Stimulated activated CD8-positive, alpha-beta memory T cell treated with anti-CD3 and anti-CD28 coated beads, Interleukin-7, amount 100 ng/mL, for 48 hours (primary cell): ENCODE measurements at places on chromosomes 11 and 22.

DNA sequence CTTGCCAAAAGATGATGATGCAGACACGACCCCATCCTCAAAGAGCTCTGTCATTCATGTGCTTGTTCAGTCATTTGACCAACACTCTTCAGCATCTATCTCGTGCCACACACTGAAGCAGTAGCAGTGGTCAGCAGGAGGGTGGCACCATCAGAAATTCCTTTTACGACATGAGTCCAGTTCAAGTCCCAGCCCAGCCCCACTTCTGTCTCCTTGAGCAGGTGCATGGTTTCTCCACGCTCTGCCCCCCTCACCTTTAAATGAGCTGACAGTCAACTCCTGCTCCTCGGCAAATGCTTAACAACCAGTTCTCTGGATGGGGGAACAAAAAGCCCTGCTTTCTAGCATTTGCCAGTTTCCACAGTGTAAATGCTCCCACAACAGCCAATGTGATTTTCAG is 60.9 kb downstream of the SYN3 start:
- DNase-seq, result no peak

DNA sequence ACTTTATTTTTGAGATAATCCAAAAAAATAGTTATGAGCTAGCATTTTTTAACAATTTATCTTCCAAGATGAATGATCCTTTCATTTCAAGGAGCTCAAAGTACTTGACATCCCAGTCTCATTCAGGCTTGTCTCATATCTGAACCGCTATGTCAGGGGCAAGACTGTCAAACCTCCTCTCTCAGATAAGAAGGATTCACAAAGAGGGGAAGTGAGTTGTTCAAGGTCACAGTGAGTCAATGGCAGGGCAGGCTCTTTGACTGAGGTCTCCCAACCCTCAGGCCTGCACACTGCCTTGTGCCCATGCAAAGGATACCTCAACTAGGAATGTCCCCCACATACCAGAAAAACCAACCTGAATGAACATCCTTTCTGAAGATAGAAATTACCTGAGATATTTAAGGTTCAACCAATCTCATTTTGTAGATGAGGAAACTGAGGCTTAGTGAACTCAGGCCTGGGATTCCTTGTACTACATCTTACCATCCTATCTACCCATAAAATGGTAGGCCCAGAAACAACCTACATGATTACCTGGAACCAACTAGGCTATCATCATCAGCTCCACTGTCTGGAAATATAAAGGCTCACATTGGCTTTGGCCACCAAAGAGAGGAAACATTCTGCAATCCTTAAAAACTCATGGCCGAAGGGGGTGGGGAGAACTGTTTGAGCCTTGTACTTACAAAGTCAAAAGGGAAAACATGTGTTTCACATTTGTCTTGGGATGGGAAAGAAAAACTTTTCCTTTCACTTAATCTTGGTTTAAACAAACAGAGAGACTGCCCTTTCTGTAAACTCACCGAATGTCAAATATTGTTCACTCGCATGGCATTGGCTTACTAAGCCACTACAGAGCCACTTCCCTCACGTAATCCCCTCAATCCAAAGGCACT is 51.1 kb downstream of the LIF start:
- DNase-seq, result no peak

- no peak for DNase-seq
Measured at GRCh38 chr11:70952191-70952590, 300.2 kb downstream of the SHANK2 start.

DNA sequence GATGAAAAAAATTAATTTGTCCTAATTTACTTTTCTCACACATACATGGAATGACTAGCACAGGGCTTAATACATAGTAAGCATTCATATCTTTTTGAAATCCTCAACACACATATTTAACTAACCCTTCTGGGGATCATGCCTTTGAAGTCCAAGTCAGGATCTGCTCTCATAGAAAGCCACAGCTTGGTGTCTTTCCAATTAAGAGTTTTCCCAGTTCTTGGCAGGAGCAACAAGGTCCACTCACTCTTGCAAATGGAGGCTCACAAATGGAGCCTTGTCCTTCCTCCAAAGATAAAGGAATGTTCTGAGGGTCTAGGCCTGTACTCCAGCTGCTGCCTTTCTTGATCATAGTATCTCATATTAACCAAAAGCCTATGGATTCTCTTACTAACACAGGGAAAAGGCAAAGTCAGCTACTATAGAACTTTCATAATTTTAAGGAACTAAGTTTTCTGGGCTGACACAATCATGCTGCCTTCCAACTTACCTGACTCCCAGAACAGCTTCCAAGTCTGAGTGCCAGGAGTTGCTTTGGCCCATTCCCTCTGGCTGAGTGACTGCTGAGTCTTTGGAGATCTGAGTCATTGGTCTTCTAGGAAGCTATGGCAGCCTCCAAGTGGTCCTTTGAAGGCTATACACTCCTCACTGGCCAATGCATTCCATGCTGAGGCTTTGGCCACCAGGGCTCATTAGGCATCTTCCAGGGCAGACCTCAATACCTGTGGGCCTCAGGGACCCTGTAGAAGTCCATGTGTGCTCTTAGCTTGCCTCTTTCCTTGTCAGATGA is 25.8 kb upstream of the NUCB2 start:
- no peak for DNase-seq

DNA sequence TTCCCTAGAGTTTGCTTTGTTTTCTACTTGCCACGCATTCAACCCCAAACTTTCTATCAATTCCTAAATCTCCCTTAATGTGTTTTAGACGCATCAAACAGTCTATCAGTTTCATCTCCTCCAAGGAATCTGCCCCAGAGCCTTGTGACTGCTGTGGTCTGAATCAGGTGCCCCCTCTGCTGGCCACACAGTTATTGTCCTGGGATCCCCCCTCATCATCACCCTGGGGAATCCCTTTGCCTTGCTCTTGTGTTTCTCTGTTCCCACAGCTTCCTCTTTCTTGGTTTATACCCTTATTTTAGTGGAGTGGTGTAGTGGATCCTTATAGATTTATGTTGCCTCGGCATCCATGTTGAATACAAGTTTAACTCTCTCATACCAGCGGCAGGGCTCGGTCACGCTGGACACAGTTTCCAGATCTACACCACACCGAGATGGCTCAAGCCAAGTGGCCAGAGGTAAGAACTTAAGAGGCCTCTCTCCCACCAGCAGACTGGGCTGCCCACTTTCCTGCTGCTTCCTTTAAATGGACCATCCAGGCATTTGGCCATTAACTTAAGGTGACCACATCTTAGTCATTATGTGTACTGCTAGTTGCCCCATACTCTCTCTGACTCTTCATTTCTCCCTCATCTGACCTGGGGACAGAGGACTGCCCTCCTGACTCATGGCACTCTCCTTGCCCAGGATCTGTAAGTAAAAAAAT is 8.2 kb downstream of the UPB1 start:
- DNase-seq, result peak; percentile 39

- no peak for DNase-seq
Measured at GRCh38 chr11:1963864-1964263, 16.7 kb downstream of the MRPL23 start.

GRCh38 chr22:37421468-37421877 is 5.8 kb downstream of the ELFN2 start:
- no peak for DNase-seq

GRCh38 chr11:94305146-94305545 is 766 bp downstream of the IZUMO1R start:
- DNase-seq, result no peak

DNA sequence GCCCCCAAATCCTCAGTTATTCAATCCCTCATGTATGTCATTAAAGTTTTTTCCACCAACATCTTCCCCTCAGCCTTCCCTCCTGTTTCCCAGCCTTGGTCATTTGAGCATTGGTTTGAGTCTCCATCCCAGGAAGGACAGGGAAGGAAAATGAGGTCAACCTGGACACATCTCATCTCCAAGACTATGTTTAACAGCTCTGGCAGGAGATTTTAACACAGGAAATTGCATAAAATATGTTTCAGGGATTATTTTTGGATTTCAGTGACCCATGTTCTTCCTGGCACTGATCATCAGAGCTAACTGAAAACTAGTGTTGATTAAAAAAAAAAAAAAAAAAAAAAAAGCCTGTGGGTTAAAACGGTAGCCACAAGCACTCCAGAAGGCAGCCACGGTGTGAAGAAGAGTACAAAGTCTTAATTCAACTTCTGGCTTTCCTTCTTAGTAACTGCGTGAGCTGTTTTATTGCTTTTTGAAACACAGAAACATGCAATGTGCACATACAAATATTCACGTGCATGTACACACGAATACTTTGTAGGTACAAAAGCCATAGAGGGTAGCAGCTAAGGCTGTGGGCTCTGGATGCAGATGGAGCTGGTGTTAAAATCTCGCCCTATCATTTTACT is 164.4 kb upstream of the DDI1 start:
- no peak for DNase-seq

- no peak for DNase-seq
Measured at GRCh38 chr11:65866509-65867283, 5.9 kb downstream of the EFEMP2 start.

DNA sequence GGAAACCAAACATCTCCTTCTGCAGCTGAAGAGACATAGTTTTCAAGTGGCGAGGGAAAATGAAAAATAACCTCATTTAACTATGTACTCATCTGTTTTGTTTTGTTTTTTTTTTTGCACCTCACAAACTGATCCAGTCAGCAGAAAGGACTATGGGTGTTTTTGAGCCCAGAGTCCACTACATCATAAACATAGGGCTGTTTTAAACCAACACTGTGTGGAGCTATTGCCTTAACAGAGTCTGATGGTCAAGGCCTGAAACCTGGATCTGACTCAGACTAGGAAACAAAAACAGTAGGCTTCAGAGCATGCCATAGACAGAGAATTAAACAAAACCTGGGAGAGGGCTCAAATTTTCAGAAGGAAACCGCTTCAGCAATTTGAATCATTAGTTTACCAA is 99.3 kb upstream of the FSHB start:
- no peak for DNase-seq

DNA sequence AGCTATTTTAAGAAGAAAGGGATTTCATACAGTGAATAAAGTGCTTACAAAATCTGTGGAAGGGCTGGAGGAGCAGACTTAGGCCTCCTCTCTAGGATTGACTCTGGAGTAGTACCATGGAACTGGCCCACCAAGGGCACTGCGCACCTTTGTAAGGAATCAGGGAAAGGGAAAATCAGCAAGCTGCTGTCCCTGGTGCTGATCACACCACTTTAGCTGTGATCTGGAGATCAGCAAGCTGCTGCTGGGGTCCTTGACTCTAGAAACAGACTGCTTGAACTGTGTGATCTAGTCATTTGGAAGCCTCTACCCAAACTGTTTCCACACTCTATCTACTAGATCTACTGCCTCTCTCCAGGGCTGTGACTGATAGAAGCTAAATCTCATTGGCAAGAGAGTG is 18.4 kb upstream of the TECTA start:
- no peak for DNase-seq

DNA sequence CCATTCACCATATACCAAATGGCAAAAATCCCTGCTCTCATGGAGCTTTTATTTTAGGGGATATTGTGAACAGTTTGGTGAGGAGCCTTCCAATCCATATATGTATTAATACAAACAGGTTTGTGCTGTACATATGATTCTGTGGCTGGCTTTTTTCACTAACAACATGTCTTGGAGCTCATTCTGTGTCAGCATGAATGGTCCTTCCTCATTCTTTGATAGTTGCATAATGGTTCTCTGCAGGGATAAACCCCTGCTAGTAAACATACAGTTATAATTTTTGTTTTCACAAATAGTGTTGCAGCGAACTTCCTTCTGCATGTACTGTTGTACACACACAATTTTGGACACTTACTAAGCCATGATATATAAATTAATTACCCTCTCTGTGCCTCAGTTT is 8.3 kb downstream of the PRR5L start:
- no peak for DNase-seq

DNA sequence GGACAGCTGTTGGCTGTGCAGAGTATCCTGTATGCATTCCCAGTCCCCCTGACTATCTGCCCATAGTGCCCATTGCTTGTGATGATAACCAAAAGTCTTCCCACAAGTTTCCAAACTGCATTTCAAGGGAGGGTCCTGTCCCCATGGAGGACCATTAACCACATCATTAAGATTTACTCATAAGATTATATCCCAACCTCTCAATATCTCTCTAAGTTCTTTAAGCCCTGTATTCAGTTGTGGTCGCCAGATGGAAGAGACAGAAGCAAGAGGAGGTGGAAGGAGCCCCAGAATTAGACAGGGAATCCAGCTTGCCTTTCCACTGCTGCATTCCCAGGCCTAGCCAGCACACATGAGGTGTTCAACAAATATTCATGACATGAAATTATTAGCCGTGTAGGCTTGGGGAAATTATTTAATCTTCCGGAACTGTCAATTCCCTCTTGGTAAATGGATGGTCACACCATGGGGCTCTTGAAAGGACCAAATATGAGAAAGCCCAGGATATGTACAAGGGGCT is 42.6 kb upstream of the TIMP3 start:
- no peak for DNase-seq

GRCh38 chr22:50317178-50317577 is 9.6 kb downstream of the DENND6B start:
- DNase-seq, result no peak

DNA sequence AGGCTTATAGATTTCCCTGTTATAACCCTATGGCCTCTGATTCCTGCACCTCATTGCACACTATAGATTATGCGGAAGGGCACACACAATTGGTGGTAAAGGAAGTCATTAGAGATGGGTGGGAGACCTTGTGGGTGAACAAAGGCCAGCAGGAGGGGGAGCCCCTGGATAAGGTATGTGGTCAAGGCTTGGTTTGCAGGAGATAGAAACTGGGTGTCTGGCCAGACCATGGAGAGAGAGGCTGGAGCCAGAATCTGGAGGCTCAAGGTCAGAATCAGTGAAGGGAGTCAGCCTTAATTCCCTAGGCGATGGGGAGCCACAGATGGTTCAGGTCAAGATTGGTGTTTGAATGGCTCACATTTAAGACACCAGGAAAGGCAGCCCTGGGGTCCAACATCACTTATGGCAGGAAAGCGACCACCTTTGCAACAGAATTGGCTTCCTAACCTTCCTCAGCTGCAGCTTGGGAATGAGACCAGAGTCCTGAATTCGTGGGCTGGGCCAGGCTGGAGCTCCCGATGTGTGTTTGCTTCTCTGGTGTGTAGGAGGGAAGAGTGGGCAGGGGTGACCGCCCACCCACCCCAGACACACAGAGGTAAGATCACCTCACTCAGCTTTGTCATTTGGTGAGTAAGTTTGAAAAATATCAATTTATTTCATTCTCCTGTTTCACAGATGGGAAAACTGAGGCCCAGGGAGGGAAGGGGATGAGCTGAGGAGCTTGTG is 22.7 kb upstream of the SCUBE1 start:
- no peak for DNase-seq

DNA sequence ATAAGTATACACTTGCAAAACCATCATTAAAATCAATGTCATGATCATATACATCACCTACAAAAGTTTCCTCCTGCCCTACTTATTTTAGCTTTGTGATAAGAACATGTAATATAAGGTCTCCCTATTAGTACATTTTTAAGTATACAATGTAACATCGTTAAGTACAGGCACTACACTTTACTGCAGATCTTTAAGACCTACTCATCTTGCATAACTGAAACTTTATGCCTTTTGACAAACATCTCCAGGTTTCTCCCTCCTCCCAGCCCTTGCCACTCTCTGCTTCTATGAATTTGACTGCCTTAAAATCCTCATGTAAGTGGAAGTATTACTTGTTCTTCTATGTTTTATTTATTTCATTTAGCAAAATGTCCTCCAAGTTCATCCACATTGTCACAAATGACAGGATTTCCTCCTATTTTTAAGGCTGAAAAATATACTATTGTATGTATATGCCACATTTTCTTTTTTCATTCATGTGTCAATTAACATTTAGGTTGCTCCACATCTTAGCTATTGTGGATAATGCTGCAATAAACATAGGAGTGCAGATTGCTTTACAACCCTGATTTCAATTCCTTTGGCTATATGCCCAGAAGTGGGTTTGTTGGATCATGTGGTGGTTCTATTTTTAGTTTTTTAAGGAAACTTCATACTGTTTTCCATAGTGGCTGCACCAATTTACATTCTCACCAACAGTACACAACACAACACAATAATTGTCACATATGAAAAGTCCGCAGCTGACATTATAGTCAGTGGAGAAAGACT is 471.1 kb upstream of the ANO3 start:
- no peak for DNase-seq
